T-helper 17 cell (primary cell): ENCODE measurements at places on chromosomes 13 and 19. TPM values are rescaled to one million over a fixed set of nuclear protein-coding genes. Genes with fewer than 3 reads are reported as not detected.

TTC9B gene
- not detected for total RNA-seq

PRSS57 gene
- not detected for total RNA-seq

PSG6 gene
- total RNA-seq, result not detected

KIR3DL2 gene
- 1.3 TPM for total RNA-seq

FAM216B gene
- not detected for total RNA-seq
